Naive thymus-derived CD4-positive, alpha-beta T cell (primary cell): ENCODE measurements at places on chromosomes 4 and X.

GRCh38 chr4:21032089-21032645 lies 331.9 kb downstream of the PACRGL start:
- no peaks in the 10 kb centered on the region for H3K27me3 ChIP-seq
- no peak for DNase-seq
- no peak overlapping the region for H3K4me3 ChIP-seq
- no peaks in the 10 kb centered on the region for H3K36me3 ChIP-seq
- no peak overlapping the region for H3K27ac ChIP-seq

DNA sequence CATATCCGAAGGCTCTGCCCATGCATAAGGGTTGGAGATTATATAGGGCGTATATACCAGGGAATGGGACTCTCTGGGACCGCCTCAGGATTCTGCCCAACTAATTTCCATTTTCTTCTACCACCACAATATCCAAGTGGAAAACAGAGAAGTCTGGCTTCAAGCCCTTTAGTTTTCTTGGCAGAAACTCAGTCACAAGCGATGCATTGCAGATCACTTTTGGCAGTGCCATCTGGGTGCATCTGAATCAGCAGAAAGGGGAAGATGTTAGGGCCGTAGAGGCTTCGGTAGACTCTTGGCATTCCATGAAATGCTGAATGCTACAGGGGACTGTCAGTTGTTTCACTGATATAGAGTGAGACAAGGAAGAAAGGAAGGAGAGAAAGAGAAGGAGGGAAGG lies 94.1 kb upstream of the FAM9B start:
- H3K36me3 ChIP-seq: no peaks in the 10 kb centered on the region
- H3K27ac ChIP-seq: no peak overlapping the region
- H3K4me1 ChIP-seq: no peaks in the 10 kb centered on the region
- no peaks in the 10 kb centered on the region for H3K27me3 ChIP-seq
- H3K4me3 ChIP-seq: no peak overlapping the region
- DNase-seq: no peak

GRCh38 chrX:53317365-53318069 lies 36.1 kb upstream of the IQSEC2 start:
- H3K4me3 ChIP-seq: no peak overlapping the region
- H3K36me3 ChIP-seq: no peaks in the 10 kb centered on the region
- no peak overlapping the region for H3K27ac ChIP-seq
- DNase-seq: peak; percentile 56

DNA sequence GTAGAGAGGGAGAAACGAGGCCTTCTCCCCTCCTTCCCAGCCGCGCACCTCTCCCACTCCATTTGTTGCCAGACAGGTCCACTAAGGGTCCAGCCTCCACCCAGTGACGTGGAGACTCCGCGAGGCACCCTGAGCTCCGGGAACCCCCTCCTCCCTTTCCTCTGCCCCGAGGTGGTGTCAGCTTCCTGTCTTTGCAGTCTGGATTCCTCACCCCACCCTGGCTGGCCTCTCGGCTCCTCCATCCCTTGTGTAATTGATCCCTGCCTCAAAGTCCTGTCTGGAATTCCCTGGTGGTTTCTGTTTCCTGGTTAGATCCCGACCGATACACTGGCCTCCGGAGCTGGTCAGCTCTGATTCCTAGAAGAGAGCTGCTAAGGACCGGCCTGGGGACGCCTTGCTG lies 105.9 kb upstream of the SCOC start:
- no peak overlapping the region for H3K4me3 ChIP-seq
- no peaks in the 10 kb centered on the region for H3K36me3 ChIP-seq
- DNase-seq: no peak
- H3K27me3 ChIP-seq: no peaks in the 10 kb centered on the region

- H3K27ac ChIP-seq: no peak overlapping the region
- H3K4me1 ChIP-seq: no peaks in the 10 kb centered on the region
- H3K27me3 ChIP-seq: no peaks in the 10 kb centered on the region
- H3K36me3 ChIP-seq: no peaks in the 10 kb centered on the region
Measured at GRCh38 chr4:170035231-170035630, 9.0 kb upstream of the MFAP3L start.

- H3K4me1 ChIP-seq: no peaks in the 10 kb centered on the region
- no peaks in the 10 kb centered on the region for H3K36me3 ChIP-seq
- no peak overlapping the region for H3K4me3 ChIP-seq
- H3K27ac ChIP-seq: no peak overlapping the region
Measured at GRCh38 chr4:87204559-87204958, 15.9 kb downstream of the KLHL8 start.

- H3K36me3 ChIP-seq: no peaks in the 10 kb centered on the region
- H3K4me1 ChIP-seq: peaks cover 13% of the 10 kb centered on the region
- no peaks in the 10 kb centered on the region for H3K27me3 ChIP-seq
- peak overlapping the region; percentile 80 for H3K27ac ChIP-seq
Measured at GRCh38 chr4:152778656-152779512, 646 bp downstream of the TIGD4 start.

DNA sequence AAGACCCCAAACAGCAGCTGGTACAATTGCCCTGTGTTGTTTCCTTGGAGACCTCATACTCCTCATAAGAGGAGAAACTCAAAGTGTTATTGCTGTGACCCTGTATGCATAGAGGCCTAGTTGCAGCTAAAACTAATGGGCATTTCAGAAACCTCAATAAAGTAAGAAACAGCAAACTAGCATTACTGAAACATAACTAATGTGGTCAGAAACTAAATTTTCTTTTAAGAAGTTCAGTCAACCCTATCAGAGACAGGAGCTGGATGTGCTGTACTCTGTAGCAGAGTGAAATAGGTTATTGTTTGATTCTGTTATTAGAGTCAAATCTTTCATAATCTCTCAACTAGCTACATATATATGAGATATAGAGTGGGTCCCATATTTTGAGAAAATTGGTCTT lies 257.5 kb upstream of the IRS4 start:
- no peak overlapping the region for H3K27ac ChIP-seq
- H3K4me3 ChIP-seq: no peak overlapping the region
- DNase-seq: no peak
- H3K36me3 ChIP-seq: no peaks in the 10 kb centered on the region

DNA sequence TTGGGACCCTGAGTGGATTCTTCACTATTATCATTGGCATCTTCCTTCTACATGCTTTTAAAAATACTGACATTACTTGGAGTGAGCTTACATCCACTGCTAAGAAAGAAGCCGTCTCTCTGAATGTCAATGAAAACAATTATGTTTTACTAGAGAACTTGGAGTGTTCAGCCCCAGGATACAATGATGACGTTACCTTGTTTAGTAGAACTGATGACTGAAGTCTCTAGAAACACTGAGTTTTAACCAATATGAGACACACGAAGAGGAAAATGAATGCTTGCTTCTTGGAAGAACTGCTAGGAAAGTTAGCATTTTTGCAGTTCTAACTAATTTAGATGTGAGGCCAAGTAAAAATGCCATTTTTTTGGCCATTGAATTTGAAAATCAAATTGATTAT lies 19.4 kb downstream of the NIPAL1 start:
- H3K4me1 ChIP-seq: peaks cover 4% of the 10 kb centered on the region
- no peak overlapping the region for H3K4me3 ChIP-seq
- no peaks in the 10 kb centered on the region for H3K27me3 ChIP-seq
- H3K27ac ChIP-seq: no peak overlapping the region
- no peaks in the 10 kb centered on the region for H3K36me3 ChIP-seq

- no peak overlapping the region for H3K27ac ChIP-seq
- H3K36me3 ChIP-seq: no peaks in the 10 kb centered on the region
- no peak overlapping the region for H3K4me3 ChIP-seq
- H3K4me1 ChIP-seq: no peaks in the 10 kb centered on the region
Measured at GRCh38 chr4:94559351-94559806, 107.6 kb downstream of the PDLIM5 start.

DNA sequence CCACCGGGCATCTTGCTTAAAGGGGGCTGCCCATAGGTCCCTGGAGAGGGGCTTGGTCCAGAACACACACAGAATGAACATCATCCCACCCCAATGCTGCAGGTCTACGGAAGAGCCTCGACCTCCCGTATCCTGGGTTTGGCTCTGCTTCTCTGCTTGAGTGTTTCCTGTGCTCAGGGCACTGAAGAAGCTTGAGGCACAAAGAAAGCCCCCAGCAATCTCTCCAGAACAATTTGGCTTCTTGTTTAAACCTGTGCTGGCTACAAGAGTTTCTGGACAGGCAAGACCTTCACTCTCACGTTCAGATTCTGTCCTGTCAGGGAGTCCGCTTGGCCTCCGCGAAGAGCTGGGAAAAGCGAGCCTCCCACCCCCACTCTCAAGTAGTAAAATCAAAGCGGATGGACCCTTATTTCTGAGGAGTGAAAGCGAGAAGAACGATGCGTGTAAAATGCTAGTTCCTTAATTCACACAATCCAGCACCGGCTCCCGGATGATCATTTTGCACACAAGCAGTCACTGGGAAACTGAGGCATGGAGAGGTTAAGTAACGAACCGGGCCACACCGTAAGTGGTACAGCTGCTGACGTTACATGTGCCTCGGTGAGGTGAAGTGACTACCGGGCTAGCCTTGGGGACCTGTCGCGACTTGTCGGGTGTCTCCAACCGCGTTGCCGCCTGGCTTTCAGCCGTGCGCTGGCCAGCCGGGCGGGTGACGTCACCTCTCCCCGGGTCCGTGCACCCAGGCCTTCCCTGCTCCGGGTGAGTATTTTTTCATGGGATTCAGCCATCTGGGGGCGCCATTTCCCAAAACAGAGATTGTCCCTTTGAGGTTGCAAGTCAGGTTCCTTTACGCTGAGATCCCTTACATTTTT lies 3.1 kb upstream of the SFRP2 start:
- no peak for DNase-seq
- H3K36me3 ChIP-seq: no peaks in the 10 kb centered on the region
- H3K4me1 ChIP-seq: peaks cover 37% of the 10 kb centered on the region
- H3K4me3 ChIP-seq: peak overlapping the region; percentile 38

DNA sequence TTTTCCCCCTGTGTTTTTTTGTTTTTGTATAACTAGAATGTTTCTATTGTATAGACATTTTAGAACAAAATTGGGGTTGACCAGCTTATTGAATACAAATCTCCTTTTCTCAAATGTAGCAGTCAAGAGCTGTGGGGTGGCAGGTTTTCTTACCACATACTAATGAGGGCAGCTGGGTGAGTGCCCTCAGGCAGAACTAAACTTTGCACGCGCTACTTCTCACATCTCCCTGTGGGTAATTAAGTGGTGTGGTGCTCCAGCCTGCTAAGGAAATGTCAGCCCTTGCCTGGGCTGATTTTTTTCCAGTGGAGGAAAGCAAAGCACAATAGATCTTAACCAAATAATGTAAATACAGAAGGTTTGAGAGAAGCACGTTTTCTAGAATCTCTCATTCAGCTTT lies 717.6 kb upstream of the TENM3 start:
- no peak overlapping the region for H3K4me3 ChIP-seq
- no peak for DNase-seq
- no peaks in the 10 kb centered on the region for H3K4me1 ChIP-seq
- no peaks in the 10 kb centered on the region for H3K36me3 ChIP-seq
- H3K27me3 ChIP-seq: no peaks in the 10 kb centered on the region
- H3K27ac ChIP-seq: no peak overlapping the region

DNA sequence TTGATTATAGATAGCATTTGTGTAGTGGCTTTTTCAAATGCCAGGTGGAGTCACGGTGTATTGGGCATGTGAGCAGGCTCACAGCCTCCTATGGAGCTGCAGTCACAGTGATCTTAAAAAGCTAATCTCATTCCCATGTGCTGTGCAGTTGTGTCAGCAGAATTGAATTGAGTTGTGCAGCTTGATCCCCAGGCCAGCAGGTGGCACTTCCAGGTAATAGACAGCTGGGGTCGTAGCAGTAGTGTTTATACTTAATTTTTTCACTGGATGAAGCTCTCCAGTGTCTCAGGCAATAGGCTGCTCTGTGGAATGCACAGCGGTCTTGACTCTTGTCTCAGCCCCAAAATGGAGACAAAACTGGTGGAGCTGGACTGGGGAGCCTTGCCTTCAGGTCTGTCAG lies 1028.1 kb downstream of the SH3BGRL start:
- no peak overlapping the region for H3K4me3 ChIP-seq
- H3K4me1 ChIP-seq: no peaks in the 10 kb centered on the region
- H3K36me3 ChIP-seq: no peaks in the 10 kb centered on the region
- no peak overlapping the region for H3K27ac ChIP-seq

DNA sequence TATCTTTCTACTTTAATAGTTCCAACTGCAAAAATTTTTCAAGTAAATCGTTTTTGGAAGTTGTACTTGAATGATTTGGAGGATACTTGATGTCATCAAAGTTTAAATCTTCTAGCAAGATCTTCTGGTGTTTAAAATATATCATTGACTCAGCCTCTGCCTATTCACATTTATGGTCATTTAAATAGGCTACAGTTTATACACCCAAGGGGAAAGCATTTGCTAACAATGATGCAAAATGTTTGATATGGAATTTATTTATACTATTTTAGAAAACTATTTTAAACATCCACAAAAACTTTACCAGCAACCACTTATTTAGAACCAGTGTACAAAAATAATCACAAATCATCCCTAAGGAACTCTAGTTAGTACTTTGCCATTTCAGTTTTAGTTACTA lies 123.3 kb upstream of the STIM2 start:
- H3K36me3 ChIP-seq: no peaks in the 10 kb centered on the region
- H3K27ac ChIP-seq: no peak overlapping the region
- H3K27me3 ChIP-seq: no peaks in the 10 kb centered on the region
- no peak overlapping the region for H3K4me3 ChIP-seq

GRCh38 chr4:31908261-31908660 lies 1188.1 kb downstream of the PCDH7 start:
- H3K27ac ChIP-seq: no peak overlapping the region
- no peak overlapping the region for H3K4me3 ChIP-seq
- no peak for DNase-seq

DNA sequence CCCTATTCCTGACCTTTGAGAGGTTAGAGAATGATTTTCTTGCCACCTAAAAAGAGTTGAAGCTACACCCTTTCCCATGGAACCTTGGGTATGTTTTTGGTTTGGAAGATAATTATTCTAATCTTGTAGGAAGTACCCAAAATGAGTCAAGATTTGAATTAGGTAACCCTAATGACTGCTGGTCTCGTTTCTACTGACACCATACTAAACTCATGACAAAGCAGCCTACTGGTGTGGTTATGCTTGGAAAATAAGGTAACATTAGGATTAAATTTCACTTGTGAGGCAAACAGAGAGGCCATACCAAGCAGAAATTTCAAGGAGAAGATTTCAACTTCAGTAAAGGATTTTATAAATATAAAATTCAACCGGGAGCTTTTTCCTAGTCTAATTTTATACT lies 107.9 kb downstream of the FBXW7 start:
- no peak for DNase-seq
- no peak overlapping the region for H3K4me3 ChIP-seq
- H3K4me1 ChIP-seq: no peaks in the 10 kb centered on the region
- H3K27ac ChIP-seq: no peak overlapping the region
- no peaks in the 10 kb centered on the region for H3K27me3 ChIP-seq

GRCh38 chr4:44544158-44544557 lies 95.5 kb upstream of the KCTD8 start:
- H3K4me3 ChIP-seq: no peak overlapping the region
- H3K27ac ChIP-seq: no peak overlapping the region
- H3K4me1 ChIP-seq: no peaks in the 10 kb centered on the region
- H3K36me3 ChIP-seq: no peaks in the 10 kb centered on the region
- no peaks in the 10 kb centered on the region for H3K27me3 ChIP-seq

DNA sequence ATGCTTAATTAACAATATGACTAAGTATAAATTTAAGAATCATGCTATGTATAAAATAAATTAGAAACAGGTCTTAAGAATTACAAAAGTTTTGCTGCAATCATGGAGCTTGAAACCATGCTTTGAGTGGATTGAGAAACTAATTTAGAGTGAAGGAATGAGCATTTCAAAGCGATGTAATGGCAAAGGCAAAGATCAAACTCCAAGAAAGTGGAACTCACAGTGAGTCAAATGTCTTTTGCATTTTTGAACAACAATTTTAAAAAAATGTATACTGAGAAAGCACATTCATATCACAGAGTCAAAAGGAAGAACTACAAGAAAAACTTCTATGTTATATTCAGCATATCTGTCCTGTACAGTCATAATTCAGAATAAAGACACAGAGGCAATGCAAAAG lies 6.6 kb downstream of the GPRIN3 start:
- no peak for DNase-seq
- no peak overlapping the region for H3K4me3 ChIP-seq
- H3K27ac ChIP-seq: peak overlapping the region; percentile 80
- H3K36me3 ChIP-seq: no peaks in the 10 kb centered on the region
- peaks cover 62% of the 10 kb centered on the region for H3K4me1 ChIP-seq
